ENCODE measurements at places on chromosomes 11 and 22.

GRCh38 chr11:112624431-112624830, 336.8 kb upstream of the NCAM1 start:
- no peak for DNase-seq

DNA sequence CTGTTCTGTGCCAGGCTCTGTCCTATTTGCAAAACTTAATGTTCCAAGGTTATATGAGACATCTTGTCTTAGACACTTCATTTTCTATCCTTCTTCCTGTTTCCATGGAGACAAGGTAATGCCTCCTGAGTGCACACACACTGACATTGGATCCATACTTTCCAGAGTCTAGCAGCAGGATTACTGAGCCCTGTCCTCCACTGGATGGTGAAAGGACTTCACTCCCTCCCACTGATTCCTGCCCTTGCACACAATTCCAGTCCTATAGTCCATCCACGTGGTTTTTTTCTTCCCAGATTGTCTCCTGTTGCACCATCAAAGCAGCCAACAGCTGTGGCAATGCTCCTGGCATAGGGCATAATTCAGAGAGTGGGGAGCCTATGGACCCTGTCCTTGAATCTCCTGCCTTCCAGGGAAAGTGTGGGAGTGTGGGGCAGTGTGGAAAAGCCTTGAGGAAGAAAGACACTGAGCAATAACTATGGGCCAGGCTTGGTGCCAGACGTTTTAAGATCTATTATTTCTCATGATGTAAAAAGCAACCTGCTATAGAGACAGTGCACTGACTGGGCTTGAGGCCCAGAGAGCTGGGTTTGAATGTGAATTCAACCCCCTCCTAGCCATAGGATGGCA, 31.3 kb downstream of the SERPINH1 start:
- no peak for DNase-seq

DNA sequence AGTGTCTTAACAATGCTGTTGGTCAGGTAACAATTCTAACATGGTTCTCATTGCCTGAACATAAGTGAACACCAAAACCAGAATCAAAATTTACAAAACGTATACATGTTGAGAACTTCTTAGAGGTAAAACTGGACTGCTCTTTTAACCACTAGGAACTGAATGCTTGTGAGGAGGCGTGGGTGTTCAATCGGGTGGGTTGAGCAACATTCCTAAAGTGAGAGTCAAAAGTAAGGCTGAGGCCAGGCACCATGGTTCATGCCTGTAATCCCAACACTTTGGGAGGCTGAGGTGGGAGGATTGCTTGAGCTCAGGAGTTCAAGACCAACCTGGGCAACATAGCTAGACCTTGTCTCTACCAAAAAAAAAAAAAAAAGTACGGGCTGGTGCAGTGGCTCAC, 11.5 kb downstream of the PPME1 start:
- no peak for DNase-seq

DNA sequence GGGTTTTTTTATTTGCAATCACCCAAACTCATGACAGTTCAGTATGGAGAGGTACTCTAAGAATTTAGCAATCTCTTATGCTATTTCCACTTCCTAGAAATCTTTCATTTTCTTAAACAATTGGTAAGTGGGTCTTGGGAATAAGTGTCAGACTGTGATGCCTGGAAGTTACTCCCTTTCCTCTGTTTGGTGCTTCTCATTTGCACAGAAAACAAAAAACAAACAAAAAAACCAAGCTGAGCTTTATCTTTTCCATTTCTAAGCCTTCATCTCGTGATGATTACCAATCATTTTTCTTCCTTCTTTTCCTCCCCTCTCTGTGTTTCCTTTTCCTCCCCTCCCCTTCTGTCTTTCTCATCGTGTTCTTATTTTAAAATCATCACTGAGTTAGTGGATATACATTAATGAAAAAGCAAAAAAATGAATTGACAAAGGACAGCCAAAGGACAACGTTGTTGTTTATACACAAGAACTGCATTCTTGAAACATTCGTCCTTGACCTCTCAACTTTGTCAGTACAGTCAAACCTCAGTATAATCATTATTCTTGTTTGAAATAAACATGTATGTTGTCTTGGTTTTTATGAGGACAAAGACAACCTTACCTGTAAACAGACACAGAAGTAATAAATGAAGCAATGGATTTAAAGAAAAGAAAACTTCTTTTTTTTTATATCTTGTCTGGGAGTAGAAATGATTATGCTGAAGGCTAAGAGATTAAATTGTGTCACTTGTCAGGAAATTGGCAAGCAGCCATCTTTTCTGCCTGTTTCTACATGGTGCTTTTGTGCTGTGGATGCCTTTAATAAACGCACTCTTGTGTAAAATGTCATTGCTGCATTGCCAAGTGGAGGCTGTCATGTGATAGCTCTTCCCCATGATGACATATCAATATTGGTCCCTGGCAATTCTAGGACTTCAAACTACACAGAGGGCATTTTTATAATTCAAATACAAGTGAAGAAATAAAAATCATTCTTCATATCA, 803.2 kb upstream of the CCDC90B start:
- DNase-seq, result no peak

DNA sequence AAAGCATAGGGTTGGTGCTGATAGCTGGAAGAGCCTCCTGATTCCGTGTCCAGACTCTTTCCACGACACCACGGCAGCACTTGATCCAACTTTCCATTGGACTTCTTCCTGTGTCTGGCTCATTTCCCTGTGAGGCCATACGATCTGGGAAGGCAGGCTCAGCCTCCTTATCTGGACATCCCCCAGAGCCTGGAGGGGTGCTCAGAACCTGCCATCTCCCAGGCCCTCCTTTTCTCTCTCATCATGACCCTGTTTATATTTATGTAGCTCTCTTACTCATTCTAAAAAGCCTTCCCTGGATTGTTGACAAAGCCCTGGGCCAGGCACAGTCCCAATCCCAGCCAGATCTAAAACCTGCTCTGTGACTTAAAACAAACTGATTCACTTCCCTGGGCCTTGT, 7.8 kb upstream of the BCL9L start:
- DNase-seq, result no peak

DNA sequence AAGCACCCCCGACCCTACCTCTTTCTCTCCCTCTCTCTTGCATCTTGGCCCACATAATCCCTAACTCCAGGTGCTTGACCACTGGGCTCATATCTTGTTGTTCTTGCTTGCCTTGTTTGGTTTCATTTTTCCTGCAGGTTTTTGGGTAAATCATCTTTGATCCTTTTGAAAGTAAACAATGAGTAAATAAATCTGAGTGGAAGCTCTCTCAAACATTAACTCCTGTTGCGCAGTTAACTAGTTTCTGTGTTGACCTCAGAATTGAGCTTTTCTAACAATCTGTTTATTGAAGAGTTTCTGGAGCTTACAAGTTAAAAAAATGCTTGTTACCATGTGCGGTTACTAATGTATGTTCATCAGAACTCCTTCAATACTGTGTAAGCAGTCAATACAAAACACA, 38.8 kb upstream of the MICAL2 start:
- no peak for DNase-seq

GRCh38 chr11:128803449-128804245, 63.4 kb downstream of the KCNJ1 start:
- DNase-seq, result no peak

- DNase-seq, result no peak
These were observed 102.8 kb downstream of the CEP164 start for GRCh38 chr11:117430293-117430955.

GRCh38 chr11:79152511-79152910, 288.3 kb downstream of the TENM4 start:
- no peak for DNase-seq

DNA sequence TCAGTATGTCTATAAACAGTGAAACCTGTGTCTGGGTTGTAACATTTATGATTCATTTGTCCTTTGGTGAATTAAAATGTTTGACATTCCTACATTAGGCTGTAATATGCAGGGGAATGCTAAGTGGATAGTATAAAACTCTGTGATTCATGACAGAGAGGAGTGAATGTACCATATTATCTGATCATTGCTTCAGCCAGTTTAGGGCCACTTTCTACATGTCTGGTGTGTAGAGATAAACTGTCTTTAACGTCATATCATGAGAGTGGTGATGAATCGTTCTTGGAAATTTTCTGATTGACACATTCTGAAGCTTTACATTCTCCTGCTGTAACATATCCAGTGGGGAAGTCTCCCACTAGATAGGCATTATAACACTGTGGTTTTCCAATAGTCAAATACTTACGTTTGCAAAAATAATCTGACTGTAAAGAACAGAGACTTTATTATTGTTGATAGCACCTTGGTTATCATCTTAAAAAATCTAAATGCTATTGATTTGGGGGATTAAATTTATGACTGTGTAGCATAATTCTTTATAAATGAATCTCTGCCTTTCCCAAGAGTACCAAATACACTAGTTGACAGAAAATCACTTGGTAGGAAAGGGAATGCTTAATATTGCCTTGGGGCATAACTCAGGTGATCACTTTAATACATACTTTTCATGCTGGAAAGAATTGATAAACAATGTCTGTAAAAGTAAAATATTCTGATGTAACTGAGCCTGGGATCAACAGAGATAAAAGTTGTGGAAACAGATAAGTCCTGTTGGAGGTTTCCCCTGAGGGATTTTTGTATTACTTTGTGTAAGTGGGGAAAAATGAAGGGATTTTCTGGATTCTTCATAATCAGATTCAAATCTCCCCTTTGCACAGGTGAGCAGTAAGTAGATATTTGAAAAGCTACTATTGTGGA, 427.9 kb downstream of the JRKL start:
- no peak for DNase-seq

- DNase-seq, result no peak
These were observed 19.1 kb downstream of the IRAG1 start for GRCh38 chr11:10674440-10674855.

GRCh38 chr11:111566324-111566723, 25.8 kb downstream of the LAYN start:
- no peak for DNase-seq

- no peak for DNase-seq
These were observed 9.1 kb upstream of the ZBED5 start for GRCh38 chr11:10866893-10867331.

DNA sequence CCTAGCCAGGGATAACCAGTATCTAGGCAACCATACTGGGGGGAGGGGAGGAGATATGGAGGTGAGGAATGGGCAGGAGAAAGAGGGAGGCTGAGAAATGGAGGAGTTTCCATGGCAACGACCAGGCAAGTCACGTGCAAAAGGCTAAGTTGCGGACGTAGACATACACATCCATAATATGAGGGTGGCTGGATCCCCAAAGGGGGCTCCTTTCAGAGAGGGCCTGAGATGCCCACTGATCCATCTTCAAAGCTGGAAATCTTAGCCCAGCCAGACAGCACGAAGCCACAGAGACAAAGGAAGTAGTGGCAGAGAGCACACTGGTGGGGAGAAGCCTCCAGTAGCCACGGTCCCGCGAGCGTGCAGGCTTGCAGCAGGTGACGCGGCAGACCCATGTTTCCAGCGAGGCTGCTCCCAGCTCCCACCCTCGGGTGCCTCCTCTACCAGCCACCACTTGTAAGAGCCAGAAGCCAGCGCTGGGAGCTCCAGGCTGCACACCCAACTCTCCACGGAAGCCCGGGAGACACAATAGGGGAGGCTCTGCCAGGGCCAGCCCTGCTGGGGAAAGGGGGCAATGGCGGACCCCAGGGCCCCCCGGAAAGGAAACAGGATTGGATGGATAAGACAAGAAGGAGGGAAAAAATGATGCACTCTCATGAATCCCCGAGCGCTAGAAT, 938 bp downstream of the FXYD6 start:
- DNase-seq, result no peak

DNA sequence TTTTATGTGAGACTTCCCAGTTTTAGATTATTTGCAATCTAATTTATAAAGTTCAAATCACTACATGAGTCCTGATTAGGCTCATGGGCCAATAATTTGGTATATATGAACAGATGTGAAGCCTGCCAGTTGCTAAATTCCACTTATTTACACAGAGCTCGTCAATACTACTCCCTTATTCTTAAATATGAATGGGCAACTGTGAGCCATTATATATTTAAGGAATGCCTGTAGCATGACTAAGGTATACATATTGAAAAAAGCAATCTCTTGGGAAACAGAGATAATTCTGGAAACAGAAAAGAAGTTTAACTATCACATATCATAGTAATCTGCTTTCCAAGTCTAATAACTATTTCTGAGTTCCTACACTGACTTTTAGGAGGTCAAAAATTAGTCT, 27.0 kb downstream of the RBMXL2 start:
- no peak for DNase-seq

- DNase-seq, result no peak
These were observed 35.2 kb downstream of the BTG4 start for GRCh38 chr11:111476956-111477355.

- no peak for DNase-seq
These were observed 42.5 kb upstream of the CDON start for GRCh38 chr11:126105022-126105747.

- no peak for DNase-seq
These were observed 3.0 kb downstream of the TSPAN18 start for GRCh38 chr11:44729713-44730112.

DNA sequence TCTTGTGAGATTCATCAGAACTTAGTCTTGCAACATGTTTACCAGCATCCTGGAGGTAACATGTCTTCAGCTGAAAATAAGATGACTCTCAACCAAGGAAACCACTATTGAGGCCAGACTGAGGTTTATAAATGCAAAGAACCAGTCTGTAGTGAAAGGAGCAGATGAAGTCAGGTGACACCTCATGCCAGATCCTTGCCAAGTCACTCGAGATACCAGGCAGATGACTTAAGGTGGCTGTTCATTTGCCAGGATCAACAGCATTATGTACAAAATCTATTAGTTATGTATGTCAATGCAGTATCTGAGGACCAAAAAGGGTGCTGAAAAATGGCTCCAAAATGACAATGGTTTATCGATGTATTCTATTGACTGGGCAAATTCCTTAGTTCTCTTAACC, 100.0 kb upstream of the SOX6 start:
- DNase-seq, result no peak

- DNase-seq, result no peak
These were observed 559 bp downstream of the MRTFA start for GRCh38 chr22:40635940-40636379.

- peak; percentile 7 for DNase-seq
These were observed 41.8 kb upstream of the TH start for GRCh38 chr11:2213384-2213842.

- DNase-seq, result no peak
These were observed 39.4 kb upstream of the CCDC34 start for GRCh38 chr11:27402450-27402849.

DNA sequence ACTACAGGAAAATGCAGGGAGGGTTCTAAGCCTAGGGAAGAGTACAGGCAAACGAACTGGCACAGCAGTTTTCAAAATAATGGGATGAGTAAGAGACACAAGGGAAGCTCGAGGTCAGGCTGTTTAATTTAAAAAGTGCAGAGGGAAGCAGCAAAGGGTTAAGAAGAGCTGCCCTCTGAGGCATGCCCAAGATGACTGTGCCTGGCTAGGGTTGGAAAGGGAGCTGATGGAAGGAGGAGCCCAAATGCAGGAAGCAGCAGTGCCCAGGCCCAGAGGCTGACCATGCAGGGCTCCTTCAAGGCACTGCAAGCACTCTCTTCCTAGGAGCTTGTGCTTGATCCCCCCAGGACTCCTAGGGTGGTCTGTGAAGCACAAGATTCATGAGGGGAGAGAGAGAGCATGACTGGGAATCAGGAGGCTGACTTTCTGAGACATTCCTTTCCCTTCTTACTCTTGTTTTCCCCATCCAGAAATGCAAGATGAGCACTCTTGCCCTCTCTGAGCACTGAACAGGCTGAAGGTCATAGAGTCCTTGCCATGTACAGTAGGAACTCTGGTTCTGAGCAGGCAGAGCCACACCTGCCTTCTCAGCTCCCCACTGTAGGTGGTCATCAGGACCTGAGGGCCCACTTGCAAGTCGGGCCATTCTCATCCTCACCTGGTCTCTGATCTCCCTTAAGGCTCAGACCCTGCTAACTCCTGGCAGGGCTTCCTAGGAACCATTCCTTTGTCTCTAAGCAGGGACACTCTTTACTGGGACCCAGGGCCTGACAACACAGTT, 46.7 kb upstream of the DRD2 start:
- DNase-seq, result no peak
